ENCODE measurements at places on chromosomes 11 and 22. TPM values are rescaled to one million over a fixed set of nuclear protein-coding genes. Genes with fewer than 3 reads are reported as not detected.

SYT7 gene
- 9.2 TPM for total RNA-seq

GLB1L3 gene
- not detected for total RNA-seq

ALG9 gene
- 26.5 TPM for total RNA-seq

OR52I2 gene
- not detected for total RNA-seq

ZBTB16 gene
- total RNA-seq, result not detected

TBX10 gene
- total RNA-seq, result not detected

PLAAT4 gene
- total RNA-seq, result 108 TPM

IGSF22 gene
- under 0.01 TPM for total RNA-seq

LGALS12 gene
- total RNA-seq, result not detected

SULT4A1 gene
- total RNA-seq, result under 0.01 TPM

Measured in fibroblast of lung (primary cell).